Activated CD8-positive, alpha-beta T cell treated with anti-CD3 and anti-CD28 coated beads, Interleukin-2, amount 10 ng/mL, durations not matched to agents 7 days and 5 days (primary cell): ENCODE measurements at places on chromosomes 13 and 19. TPM values are rescaled to one million over a fixed set of nuclear protein-coding genes. Genes with fewer than 3 reads are reported as not detected.
A peak's percentile ranks its signal among the peaks of the same experiment; 100 is the strongest.

DNA sequence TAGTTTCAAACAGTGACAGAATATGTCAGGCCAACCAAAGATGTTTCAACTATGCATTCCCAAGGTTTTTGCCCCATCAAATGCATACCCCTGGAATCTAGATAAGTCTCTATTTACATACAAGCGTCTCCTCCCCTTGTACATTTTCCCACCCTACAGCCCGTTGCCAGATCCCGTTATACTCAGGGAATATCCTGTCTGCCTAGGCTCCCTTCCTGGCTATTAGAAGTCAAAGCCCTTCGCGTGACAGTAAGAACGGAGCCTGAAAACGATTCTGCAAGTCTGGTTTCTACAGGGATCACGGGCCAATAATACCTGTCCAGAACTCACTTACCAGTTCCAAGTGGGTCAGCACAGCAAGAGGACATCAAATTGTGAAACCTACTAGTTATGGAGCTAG is 134.8 kb downstream of the LACC1 start:
- no peak overlapping the region for H3K4me3 ChIP-seq
- peaks cover 9% of the 10 kb centered on the region for H3K4me1 ChIP-seq
- no peaks in the 10 kb centered on the region for H3K36me3 ChIP-seq
- no peak overlapping the region for H3K27ac ChIP-seq
- H3K27me3 ChIP-seq = no peaks in the 10 kb centered on the region

DNA sequence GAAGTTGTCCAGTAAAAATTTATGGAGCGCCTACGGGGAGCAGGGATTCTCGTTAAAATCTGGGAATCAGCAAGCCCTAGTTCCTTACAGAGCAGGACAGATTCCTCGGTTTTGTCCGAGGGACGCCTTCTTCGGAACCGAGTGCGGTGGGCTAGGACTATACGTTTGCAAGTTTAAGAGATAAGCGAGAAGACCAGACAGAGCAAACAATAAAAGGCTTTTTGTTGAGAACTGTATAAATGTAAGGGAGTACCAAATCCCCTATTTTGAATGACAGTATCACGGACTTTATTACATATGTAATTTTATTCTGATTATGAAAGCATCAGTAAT is 971 bp upstream of the ANKRD10 start:
- no peak for DNase-seq
- peaks cover 43% of the 10 kb centered on the region for H3K4me1 ChIP-seq
- H3K27ac ChIP-seq = peak overlapping the region; percentile 77
- peak overlapping the region; percentile 85 for H3K4me3 ChIP-seq
- H3K36me3 ChIP-seq = peaks cover 16% of the 10 kb centered on the region
- H3K27me3 ChIP-seq = no peaks in the 10 kb centered on the region

GRCh38 chr19:47679251-47679900 is 33.8 kb upstream of the EHD2 start:
- H3K27ac ChIP-seq = no peak overlapping the region
- H3K27me3 ChIP-seq = no peaks in the 10 kb centered on the region
- H3K36me3 ChIP-seq = peaks cover 9% of the 10 kb centered on the region
- H3K4me1 ChIP-seq = no peaks in the 10 kb centered on the region

- no peaks in the 10 kb centered on the region for H3K27me3 ChIP-seq
- no peak overlapping the region for H3K4me3 ChIP-seq
- no peaks in the 10 kb centered on the region for H3K36me3 ChIP-seq
Measured at GRCh38 chr13:80312012-80312704, 28.8 kb downstream of the SPRY2 start.

The PTH2 gene
- total RNA-seq = not detected

The PSENEN gene
- 44.1 TPM for total RNA-seq
